Endothelial cell (in vitro differentiated cells): ENCODE measurements at places on chromosomes 16 and 17. TPM values are rescaled to one million over a fixed set of nuclear protein-coding genes. Genes with fewer than 3 reads are reported as not detected.
A peak's percentile ranks its signal among the peaks of the same experiment; 100 is the strongest.

Gene SPAG5
- total RNA-seq: 28.5 TPM

DNA sequence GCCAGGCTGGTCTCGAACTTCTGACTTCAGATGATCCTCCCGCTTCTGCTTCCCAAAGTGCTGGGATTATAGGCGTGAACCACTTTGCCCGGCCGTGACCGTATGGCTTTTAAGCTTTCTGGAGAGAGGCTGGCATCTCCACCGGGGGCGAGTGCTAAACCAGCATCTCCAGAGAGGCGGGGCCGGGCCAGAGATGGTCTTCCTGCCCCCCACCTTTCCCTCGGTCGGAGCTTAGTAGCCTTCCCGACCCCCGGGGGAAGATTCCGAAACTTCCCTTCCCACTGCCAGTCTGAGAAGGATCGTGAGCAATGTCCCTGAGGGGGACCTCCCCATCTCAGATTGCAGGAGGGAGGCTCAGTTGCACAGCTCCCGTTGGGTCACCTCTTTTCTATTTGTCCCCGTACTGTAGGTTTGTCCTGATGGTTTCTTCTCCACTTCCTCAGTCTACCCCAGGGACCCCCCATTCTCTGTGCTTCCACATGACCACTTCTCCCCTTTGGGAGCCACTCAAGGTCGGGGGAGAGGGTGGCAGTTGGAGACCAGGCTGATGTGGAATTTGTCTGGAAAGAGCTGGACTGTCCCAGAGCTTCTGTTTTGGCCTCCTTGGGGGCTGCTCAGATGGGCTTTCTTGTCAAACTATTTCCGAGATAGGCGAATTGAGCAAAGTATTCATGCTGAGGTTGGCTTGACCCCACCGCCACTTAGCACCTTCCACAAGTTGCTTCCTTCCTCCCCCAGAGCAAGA, 18.2 kb downstream of the IGF2BP1 start:
- no peak for DNase-seq
- peak overlapping the region; percentile 73 for H3K4me3 ChIP-seq
- peaks cover 13% of the 10 kb centered on the region for H3K27me3 ChIP-seq
- peaks cover 10% of the 10 kb centered on the region for H3K36me3 ChIP-seq
- H3K27ac ChIP-seq: peak overlapping the region; percentile 57

GRCh38 chr17:4921320-4921719, 10.8 kb upstream of the GP1BA start:
- no peak overlapping the region for H3K27ac ChIP-seq
- no peaks in the 10 kb centered on the region for H3K4me1 ChIP-seq
- no peak overlapping the region for H3K4me3 ChIP-seq
- H3K36me3 ChIP-seq: peaks cover under 1% of the 10 kb centered on the region
- no peaks in the 10 kb centered on the region for H3K27me3 ChIP-seq

Gene PLA2G10
- total RNA-seq: 0.28 TPM

DNA sequence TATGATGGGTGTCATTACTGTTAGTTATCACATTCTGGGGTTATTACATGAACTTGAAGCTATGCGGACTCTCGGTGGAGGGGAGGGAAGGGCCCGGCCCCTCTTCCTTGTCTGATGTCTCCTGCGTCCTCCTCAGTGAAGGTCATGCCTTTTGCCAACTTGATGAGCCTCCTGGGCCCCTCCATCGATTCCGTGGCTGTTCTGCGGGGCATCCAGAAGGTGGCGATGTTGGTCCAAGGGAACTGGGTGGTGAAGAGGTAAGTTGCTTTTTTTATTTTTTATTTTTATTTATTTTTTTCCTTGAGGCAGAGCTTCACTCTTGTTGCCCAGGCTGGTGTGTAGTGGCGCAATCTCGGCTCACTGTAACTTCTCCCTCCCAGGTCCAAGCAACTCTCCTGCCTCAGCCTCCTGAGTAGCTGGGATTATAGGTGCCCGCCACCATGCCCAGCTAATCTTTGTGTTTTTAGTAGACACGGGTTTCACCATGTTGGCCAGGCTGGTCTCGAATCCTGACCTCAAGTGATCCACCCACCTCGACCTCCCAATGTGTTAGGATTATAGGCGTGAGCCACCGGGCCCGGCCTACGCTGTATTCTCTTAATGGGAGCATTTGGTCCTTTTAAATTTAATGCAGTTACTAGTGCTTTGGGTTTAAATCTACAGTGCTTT, 21.6 kb downstream of the POLR3E start:
- H3K27ac ChIP-seq: no peak overlapping the region
- H3K4me1 ChIP-seq: no peaks in the 10 kb centered on the region
- DNase-seq: peak; percentile 68
- H3K4me3 ChIP-seq: no peak overlapping the region

Gene SNAI3
- total RNA-seq: 2.6 TPM

DNA sequence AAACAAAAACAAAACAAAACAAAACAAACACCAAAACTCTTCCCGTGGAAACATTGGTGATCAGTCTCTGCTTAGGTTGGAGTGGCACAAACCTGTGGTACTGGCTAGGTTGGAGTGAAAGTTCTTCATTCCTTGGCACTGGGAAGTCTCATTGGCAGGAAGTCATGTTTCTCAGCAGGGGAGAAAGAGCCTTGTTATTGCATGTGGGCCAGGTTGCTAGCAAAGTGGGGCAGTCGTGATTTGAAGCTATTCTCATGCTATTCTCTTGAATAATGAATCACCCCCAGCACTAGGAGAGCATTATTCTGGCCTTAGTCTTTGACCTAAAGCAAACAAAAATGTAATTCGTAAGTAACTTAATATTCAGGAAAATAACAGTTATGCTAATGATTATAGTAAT, 24.3 kb upstream of the B4GALNT2 start:
- peaks cover 5% of the 10 kb centered on the region for H3K4me1 ChIP-seq
- no peaks in the 10 kb centered on the region for H3K36me3 ChIP-seq
- H3K27me3 ChIP-seq: peaks cover 1% of the 10 kb centered on the region

- H3K27me3 ChIP-seq: peaks cover 1% of the 10 kb centered on the region
- peaks cover 4% of the 10 kb centered on the region for H3K4me1 ChIP-seq
- no peak overlapping the region for H3K27ac ChIP-seq
- no peak overlapping the region for H3K4me3 ChIP-seq
- no peaks in the 10 kb centered on the region for H3K36me3 ChIP-seq
- DNase-seq: no peak
Observed at GRCh38 chr16:78227855-78228254, 128.4 kb downstream of the WWOX start.

Gene VASN
- 0.67 TPM for total RNA-seq

DNA sequence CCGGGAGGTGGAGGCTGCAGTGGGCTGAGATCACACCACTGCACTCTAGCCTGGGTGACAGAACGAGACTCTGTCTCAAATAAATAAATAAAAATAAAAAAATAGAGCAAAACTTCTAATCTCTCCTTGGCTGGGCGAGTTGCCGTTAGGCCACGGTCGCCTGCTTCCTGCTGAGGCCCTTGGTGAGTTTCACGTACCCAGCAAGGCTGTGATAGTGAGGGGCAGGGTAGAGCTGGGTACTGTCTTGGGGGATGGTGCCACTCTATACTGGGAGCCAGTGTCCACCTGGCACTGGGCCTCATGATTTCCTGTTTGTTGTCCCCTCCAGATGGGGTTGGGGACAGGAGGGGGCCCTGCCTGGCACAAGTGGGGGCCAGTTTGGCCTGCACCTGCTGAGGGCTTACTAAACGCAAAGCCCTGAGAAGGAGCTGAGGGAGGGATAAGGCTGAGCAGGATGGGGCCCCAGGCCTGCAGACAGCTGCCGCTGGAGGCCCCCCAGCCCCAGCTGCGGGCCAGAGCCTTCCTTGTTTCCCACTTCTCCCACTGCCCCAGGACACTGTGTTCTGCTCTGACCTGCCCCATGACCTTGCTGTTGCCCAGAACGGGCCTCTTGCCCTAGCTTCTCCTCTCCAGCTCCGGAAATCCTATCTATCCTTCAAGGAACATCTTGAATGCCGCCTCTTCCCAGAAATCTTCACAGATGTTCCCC, 25.4 kb downstream of the GJD3 start:
- H3K27me3 ChIP-seq: peaks cover 14% of the 10 kb centered on the region
- H3K4me1 ChIP-seq: peaks cover 45% of the 10 kb centered on the region
- peaks cover 18% of the 10 kb centered on the region for H3K36me3 ChIP-seq
- H3K4me3 ChIP-seq: peak overlapping the region; percentile 59

Gene TBC1D3K
- not detected for total RNA-seq
